ENCODE measurements at places on chromosomes 4 and X. TPM values are rescaled to one million over a fixed set of nuclear protein-coding genes. Genes with fewer than 3 reads are reported as not detected.

Gene GRIA3
- total RNA-seq, result 58.7 TPM

Gene FAM47A
- total RNA-seq, result not detected

Gene DMRTC1
- not detected for total RNA-seq

Gene ATOH1
- not detected for total RNA-seq

Gene FRAS1
- 13.0 TPM for total RNA-seq

Gene FANCB
- 17.5 TPM for total RNA-seq

Gene KLB
- total RNA-seq, result under 0.01 TPM

Gene ACE2
- under 0.01 TPM for total RNA-seq

Gene PLAC8
- 0.41 TPM for total RNA-seq

Gene CXCL3
- total RNA-seq, result 0.41 TPM

Gene CLNK
- not detected for total RNA-seq

Gene IL13RA1
- 2.9 TPM for total RNA-seq

Gene ZNF732
- total RNA-seq, result 0.82 TPM

DNA sequence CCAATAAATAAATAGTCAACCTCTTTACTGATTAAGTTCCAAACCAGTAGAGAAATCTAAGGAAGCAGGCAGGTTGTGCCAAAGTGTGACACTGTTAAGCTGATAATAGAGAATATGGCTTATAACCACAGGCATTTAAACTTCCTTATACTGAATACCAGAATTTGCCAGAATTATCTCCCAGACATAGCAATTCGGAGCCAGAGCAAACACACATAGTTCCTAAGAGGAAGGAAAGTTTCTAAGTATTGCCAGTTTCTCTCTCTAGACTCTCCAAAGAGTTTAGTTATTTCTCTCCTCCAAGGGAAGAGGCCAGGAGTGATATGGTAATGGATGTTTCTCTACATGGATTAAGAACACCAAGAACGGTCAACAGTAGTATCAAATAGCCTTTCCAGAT lies 191.7 kb upstream of the CPEB2 start:
- DNase-seq, result no peak

- DNase-seq, result no peak
Observed at GRCh38 chrX:78624426-78624825, 34.7 kb downstream of the RTL3 start.

DNA sequence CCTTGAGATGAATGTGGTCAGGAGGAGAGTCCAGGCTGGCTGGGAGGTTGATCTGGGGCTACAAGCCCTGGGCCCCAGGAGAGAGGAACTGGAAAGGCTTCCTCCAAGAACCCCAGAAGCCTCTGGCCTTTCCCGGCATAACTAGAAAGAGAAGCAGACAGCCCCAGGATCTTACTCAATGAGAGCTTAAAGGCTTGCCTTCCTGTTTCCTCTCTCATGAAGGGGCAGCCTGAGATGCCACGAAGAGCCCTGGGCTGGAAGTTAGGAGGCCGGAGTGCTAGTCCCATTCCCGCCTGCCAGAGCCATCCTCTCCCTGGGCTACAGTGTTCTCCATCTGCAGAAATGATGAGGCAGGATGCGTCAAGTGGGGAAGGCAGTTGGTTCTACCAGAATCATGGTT lies 20.1 kb upstream of the XPNPEP2 start:
- DNase-seq, result no peak

- DNase-seq, result no peak
Observed at GRCh38 chr4:11429699-11430045, 978 bp upstream of the HS3ST1 start.

- no peak for DNase-seq
Observed at GRCh38 chrX:2714551-2714950, 23.5 kb downstream of the CD99 start.

DNA sequence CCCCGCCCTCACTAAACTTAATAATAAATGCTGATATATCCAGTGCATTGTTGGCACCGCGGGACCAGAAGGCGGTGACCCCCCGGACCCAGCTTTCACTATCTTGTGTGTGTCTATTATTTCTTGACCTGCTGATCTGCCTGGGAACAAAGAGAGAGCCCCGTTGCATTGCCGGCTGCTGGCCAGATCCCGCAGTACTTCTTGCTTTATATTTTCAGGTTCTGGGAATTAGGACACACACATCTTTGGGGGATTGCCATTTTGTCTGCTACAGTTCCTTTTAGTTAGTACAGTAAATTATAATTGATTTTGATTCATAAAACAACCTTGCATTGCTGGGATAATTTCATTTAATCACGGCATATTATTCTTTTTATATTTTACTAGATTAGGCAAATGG lies 2.2 kb upstream of the RTL8B start:
- no peak for DNase-seq

DNA sequence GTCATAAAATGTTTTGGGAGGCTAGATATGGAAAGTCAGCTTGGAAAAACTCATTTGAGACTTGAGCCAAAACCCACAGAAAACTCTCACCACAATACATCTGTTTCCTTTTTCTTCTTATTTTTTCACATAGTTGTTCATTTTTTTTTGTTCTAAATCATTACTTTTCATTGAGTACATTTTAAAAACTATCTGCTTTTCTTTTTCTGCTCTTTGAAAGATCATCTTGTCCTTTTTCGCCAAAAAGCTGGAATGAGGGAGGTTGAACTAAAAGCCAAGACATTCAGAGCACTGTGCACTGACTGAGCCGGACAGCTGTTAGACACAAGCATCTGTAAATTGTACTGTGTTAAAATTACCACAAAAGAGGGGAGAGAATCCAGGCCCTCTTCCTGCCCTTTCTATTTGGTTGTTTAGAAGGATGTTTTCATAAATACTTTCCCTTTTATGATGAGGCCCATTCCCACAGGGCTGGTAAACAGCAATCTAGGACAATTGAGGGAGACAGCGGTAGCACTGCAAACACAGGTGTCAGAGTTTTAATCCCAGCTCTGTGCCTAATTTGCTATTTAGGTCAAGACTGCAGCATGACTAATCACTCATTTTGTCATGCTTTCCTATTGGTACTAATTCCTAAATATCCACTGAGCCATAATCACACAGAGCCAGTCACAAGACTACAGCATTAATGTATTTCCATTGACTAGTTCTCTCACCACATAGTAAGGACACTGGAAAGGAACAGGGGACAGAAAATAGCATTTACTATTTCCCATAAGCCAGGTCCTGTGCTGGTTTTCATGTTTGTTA lies 7.3 kb upstream of the RNF150 start:
- DNase-seq, result no peak

GRCh38 chr4:141614878-141615586 lies 21.4 kb upstream of the IL15 start:
- DNase-seq, result no peak

DNA sequence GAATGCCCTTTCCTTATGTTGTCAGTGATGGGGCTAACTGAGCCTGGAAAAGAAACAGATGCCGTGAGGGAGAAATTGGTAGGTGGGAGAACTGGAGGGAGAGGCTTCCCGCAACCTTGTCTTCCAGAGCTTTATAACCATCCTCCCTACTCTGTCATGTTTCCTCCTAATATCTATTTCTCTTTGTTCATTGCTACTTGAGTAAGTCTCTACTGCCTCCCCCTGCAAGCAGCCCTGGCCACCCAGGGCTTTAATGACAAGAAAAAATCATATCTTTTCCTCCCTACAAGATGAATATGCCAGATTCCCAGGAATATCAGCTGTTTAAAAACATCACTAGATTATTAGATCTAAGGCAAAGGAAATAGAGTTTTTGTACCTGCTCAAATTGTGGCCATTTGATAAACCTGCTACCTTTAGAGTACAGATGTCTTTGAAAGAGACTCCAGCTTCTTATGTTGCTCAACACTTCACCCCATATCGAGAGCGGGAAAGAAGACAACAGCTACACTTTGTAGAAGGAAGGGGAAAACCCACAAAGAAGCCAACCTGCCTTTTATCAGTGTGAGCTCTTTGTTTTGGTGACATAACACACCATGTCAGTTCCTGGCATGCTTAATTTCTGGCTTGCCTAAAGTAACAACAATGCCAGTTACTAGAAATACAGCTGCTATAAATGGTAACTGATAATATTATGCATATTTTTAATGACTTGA lies 186.6 kb upstream of the LEF1 start:
- no peak for DNase-seq

DNA sequence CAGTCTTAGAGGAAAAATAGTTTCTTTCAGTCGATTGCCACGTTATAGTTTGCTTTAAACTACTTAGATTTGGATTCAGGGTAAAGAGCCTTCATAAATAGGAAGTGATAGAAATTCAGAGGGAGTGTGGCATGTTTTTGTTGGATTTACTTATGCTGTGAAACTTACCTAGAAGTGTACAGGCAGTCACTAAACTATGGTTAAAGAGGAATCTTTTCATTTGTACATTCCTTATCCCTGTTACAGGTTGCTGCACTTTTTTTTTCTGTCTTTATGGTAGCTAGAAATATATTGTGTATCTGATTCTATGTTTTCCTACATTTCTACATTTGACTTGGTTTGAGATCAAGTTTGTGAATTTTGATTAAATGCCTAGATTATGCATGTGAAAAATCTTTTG lies 19.1 kb downstream of the WWC2 start:
- DNase-seq, result no peak

DNA sequence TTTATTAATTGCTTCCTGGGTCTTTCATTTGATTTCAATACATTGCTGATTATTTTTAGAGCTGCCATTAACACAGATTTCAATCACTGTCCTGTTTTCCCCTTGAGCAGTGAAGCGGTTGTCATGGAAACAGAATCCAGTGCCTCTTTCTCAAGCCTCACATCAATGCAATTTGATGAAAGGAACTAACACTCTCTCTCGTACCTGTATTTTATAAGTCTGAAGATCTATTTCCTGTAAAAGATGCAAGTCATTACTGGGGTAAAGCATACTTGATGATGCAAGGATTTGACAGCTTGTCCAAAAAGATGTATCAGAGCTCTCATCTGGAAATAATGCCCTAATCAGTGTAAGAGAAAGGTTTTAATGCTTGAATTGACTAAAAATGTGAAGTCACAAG lies 17.9 kb upstream of the GASK1B start:
- DNase-seq, result no peak

DNA sequence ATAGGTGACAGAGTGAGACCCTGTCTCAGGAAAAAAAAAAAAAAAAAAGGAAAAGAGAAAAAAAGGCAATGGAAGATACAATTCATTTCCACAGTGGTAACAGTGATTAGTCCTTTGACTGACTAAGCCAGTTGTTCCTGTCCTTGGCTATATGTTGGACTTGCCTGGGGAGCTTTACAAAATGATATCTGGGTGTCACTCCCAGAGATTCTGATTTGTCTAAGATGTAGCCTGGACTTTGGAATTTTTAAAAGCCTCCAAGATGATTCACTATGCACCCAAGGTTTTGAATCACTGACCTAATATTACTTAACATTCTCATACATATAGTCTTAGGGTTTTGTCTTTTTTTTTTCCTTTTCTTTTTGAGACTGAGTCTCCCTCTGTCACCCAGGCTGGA lies 16.9 kb downstream of the HELQ start:
- no peak for DNase-seq

GRCh38 chr4:108445716-108446115 lies 174.7 kb upstream of the RPL34 start:
- no peak for DNase-seq

GRCh38 chrX:16946971-16947562 lies 609 bp downstream of the REPS2 start:
- no peak for DNase-seq

DNA sequence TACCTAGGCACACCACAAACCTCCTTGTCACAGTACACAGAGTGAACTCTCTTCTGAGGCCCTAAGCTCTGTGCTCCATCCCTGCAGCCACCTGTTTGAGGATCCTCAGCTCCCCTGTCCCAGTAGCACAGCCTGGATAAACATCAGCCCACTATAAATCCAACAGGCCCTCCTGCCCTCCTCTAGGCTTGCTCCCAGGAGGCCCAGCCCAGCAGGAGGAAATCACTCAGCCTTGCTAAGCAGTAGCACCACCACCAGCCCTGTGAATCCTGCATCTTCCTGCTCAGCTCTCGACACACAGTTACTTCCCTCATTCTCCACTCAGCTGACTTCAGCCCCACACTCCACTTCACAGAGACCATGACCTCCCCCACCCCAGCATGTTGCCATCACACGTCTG lies 273.9 kb downstream of the BCOR start:
- DNase-seq, result no peak

DNA sequence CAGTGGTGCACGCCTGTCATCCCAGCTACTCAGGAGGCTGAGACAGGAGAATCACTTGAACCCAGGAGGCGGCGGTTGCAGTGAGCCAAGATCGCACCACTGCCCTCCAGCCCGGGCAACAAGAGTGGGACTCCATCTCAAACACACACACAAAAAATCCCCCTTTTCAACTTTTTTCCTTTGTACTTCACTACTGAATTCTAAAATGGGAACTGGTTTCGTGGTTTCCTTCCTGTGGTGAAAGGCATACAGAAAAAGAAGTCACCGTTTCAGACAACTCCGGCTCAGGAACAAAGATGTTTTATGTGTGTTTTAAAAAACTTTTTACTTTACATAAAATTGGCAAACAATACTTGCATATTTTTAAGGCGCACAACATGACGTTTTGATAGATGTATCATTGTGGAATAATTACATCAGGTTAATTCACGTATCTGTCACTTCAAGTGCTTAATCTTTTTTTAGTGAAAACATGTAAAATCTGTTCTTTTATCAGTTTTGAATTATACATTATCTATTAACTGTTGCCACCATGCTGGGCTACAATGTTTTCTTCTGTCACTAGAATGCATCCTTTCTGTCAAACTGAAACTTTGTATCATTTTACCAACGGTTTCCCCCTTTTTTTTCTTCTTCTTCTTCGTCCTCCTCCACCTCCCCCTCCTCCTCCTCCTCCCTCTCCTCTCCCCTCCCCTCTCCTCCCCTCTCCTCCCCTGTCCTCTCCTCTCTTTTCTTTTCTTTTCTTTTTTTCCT lies 186.0 kb downstream of the CRLF2 start:
- DNase-seq, result no peak

- DNase-seq, result no peak
Observed at GRCh38 chrX:9312922-9313867, 151.7 kb upstream of the TBL1X start.

GRCh38 chr4:123121241-123121907 lies 199.0 kb upstream of the NUDT6 start:
- no peak for DNase-seq

- DNase-seq, result no peak
Observed at GRCh38 chr4:8039290-8039689, 99.6 kb upstream of the AFAP1 start.

DNA sequence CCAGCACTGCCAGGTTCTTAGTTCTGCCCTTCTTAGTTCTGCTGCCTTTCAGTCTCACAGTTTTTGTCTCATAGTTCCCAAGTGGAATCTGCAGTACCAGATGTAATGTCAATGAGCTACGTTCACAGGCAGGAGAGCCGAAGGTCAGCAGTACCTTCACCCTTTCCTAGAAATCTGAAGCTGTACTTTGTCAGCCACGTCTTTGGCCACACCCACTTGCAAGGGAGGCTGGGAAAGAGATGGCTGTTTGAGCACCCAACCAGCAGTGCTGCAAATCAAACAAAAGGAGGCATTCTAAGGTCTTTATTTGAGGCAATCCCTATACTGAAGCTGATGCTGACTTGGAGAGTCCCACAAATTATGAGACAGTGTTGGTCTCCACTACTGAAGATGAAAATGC lies 199.1 kb upstream of the NPY2R start:
- no peak for DNase-seq

- DNase-seq, result no peak
Observed at GRCh38 chr4:174318829-174319764, 35.4 kb downstream of the CEP44 start.

GRCh38 chr4:101283434-101283833 lies 63.9 kb downstream of the PPP3CA start:
- DNase-seq, result no peak

Data from frontal cortex (tissue), 4 donors.